ENCODE measurements at places on chromosomes 6 and 20.

DNA sequence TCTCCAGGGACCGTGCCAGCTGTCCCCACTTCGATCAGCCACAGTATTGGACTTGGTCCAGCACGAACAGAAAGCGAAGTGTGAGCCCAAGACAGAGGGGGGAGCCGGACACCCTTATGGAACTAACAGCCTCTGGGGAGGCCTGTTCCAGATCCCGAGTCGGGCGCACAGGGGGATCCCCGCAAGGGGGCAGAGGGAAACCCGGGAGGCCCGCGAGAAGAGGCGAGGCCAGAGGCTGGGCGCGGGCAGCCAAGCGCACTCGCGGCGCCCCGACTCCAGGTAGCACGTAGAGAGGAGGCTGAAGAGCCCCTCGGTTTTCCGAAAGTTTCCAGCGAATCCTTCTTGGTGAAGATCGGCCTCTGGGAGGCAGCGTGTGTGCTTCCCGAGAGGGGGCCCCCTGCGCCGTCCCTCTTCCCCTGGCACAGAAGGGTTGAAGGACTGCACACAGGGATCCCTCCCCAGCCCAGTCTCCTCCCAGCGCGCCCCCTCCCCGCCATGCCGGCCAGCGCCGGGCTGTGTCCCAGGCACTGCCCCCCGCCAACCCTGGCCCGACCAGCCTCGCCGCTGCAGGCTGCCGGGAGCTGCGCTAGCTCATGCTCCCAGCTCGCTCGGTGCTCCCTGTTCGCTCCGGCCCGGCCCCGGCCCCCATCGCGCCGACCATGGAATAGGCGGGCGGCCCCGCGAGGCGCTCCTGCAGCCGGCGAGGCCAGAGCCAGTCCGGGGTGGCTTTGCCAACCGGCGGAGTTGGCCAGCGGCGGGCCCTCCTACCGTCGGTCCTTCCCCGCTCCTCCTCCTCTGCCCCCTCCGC is 577 bp upstream of the SLC24A3 start:
- no peak for DNase-seq

DNA sequence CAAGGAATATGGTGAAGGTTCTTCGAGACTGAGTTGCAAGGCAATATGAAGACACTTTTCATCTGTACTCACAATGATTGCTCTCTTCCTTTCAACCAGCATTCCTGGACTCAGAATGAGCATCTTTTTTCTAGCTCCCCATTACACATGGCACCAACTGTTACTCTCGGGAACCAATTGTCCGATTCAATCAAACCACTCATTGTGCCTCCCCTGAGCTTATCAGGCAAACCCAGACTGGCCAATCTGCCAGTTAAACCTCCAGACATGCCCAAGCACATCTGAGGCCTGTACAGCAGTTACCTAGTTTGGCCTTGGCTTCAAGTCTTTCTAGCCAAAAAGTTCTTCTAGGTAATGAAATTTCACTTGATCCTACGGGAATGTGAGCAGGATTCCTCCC is 164.1 kb downstream of the ID4 start:
- no peak for DNase-seq

- no peak for DNase-seq
Measured at GRCh38 chr6:14072084-14072483, 45.5 kb upstream of the CD83 start.

GRCh38 chr6:36703081-36703606 is 5.5 kb downstream of the RAB44 start:
- no peak for DNase-seq

GRCh38 chr20:24489631-24490260 is 20.3 kb downstream of the SYNDIG1 start:
- no peak for DNase-seq

- no peak for DNase-seq
Measured at GRCh38 chr20:18666803-18667415, 79.1 kb downstream of the DTD1 start.

- no peak for DNase-seq
Measured at GRCh38 chr6:146423452-146423851, 120.2 kb upstream of the RAB32 start.

GRCh38 chr6:66961191-66961590 is 1254.2 kb upstream of the EYS start:
- DNase-seq = no peak

DNA sequence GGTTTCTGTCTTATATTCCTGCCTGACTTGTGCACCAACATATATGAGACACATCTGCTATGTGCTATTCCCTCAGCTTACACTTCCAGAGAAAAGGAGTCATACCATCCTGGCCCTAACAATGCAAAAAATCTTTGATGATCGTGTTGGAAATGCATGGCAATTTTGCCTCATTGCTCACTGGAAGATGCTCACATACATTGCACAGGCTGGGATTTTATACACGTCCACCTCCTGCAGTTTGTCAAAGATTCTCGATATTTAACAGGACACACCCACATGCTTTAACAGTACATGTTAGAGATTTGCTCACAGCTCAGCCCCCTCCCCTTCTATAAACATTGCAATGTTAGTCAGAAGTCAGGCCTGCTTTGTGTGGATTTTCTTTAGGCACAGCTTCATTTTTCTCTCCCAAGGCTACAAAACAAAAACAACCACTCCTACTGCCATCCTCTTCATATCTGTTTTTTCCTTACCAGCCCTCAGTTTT is 66.1 kb downstream of the ADGB start:
- no peak for DNase-seq

DNA sequence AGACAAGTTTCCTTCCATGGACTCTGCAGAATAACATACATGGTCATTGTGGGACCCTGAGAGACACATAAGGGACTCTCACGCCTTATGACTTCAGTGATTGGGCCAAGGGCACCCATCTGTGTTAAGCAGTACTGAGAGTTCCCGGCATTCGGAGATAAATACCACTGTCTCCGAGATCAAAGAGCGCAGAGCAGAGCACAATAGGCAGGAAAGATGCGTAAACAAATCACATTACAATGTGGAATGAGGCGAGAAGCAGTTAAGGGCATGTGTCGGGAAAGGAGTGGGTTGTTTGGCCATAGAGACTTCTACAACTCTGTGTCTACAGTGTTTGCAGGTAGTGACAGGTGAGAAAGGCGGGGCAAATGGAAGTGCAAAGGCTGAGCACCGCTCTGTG is 57.6 kb downstream of the NRSN1 start:
- no peak for DNase-seq
